Astrocyte (in vitro differentiated cells and primary cell): ENCODE measurements at places on chromosomes 2 and 18. TPM values are rescaled to one million over a fixed set of nuclear protein-coding genes. Genes with fewer than 3 reads are reported as not detected.
A peak's percentile ranks its signal among the peaks of the same experiment; 100 is the strongest.

The CPS1 gene
- 5.8 and 8.0 TPM in 2 replicates for total RNA-seq

The PTH2R gene
- not detected in 2 replicates for total RNA-seq

The C1QL2 gene
- 0.20 TPM in 1 of 2 replicates, not detected in the other for total RNA-seq

The ZNF396 gene
- total RNA-seq: 1.3 and 1.4 TPM in 2 replicates

The RGPD6 gene
- total RNA-seq: 20.3 and 28.0 TPM in 2 replicates

The SLC39A10 gene
- 90.2 and 96.2 TPM in 2 replicates for total RNA-seq

The CGREF1 gene
- 1.8 and 3.0 TPM in 2 replicates for total RNA-seq

- H3K4me3 ChIP-seq: no peak overlapping the region
- no peak overlapping the region for H3K27ac ChIP-seq
- DNase-seq: no peak
- H3K27me3 ChIP-seq: no peaks in the 10 kb centered on the region
- no peaks in the 10 kb centered on the region for H3K36me3 ChIP-seq
Measured at GRCh38 chr2:143344780-143345179, 215.6 kb downstream of the ARHGAP15 start.

DNA sequence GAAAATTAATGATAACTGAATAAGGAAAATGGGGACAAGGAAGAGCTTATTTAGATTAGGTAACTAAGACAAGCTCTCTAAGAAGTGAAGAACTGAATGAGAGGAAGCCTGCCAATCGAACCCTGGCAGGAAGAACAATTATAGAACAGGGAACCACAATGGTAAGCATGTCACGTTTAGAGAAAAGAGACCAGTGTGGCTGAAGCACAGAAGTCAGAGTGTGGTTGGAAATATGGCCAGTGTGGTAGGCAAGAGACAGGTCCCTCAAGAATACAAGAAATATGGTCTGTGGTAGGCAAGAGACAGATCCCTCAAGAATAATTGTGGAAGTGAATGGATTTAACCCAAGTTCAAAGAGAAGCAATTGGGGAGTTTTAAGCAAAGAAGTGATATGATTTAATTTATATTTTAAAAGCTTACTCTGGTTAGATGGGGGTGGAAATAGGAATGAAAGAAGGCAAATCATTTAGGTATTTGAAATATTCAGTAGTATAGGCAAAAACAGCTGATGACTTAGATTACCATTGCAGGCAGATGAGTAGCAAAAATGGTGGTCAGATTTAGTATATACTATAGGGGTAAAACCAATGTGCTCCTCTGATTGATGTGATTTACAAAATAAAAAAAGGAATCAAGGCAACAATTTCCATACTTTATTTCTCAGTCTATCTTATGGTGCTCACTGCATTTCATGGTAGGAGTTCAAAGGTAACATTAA, 38.8 kb upstream of the ERMN start:
- H3K36me3 ChIP-seq: no peaks in the 10 kb centered on the region
- no peak overlapping the region for H3K4me3 ChIP-seq
- DNase-seq: no peak
- H3K4me1 ChIP-seq: no peaks in the 10 kb centered on the region
- no peak overlapping the region for H3K27ac ChIP-seq
- no peaks in the 10 kb centered on the region for H3K27me3 ChIP-seq

DNA sequence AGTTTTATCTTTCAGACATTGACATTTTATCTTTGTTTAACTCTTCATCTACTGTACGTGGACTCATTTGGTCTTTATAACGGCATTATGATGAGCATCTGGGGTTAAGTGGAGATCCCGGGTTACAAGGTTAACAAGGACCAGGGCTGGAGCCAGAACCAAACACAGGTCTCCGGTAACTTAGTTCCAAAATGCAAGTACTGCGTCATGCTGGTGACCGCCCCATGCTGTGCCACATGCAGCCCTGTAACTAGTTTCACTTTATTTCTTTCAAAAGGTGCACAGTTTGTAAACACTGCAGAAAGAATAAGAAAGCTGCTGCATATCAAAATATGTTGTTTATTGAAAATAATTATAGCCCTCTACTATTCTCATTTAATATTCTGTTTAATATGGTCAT, 3.1 kb downstream of the SLC5A7 start:
- no peaks in the 10 kb centered on the region for H3K4me1 ChIP-seq
- peaks cover 8% of the 10 kb centered on the region for H3K27me3 ChIP-seq
- no peaks in the 10 kb centered on the region for H3K36me3 ChIP-seq
- H3K27ac ChIP-seq: no peak overlapping the region
- DNase-seq: no peak

GRCh38 chr2:175396696-175397095, 215.2 kb upstream of the ATP5MC3 start:
- no peaks in the 10 kb centered on the region for H3K4me1 ChIP-seq
- H3K27me3 ChIP-seq: no peaks in the 10 kb centered on the region
- no peak overlapping the region for H3K4me3 ChIP-seq
- no peak overlapping the region for H3K27ac ChIP-seq

- H3K4me3 ChIP-seq: no peak overlapping the region
- H3K4me1 ChIP-seq: no peaks in the 10 kb centered on the region
- no peak for DNase-seq
- peaks cover 30% of the 10 kb centered on the region for H3K27me3 ChIP-seq
Measured at GRCh38 chr18:48308027-48308635, 101.1 kb downstream of the ZBTB7C start.

DNA sequence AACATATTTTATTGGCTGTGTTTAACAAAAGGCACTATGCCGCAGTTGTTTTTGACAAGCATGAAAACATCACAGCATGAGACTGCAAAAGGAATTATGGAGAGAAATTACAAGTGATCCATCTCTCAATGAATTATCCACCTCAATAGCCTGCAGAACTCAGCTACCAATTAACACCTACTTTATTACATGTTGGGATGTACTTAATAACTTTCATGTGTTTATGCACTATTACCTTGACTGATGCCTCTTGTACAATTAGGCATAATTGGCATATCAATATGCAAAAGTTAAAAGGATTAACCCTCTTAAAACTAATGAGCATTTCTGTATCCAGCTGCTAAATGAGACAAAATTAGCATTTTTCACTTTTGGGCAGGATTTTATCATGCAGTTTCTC, 27.8 kb downstream of the ARHGAP15 start:
- no peak overlapping the region for H3K4me3 ChIP-seq
- DNase-seq: no peak
- H3K36me3 ChIP-seq: no peaks in the 10 kb centered on the region
- no peaks in the 10 kb centered on the region for H3K4me1 ChIP-seq
- H3K27ac ChIP-seq: no peak overlapping the region

GRCh38 chr2:223549215-223549614, 52.9 kb downstream of the SCG2 start:
- no peaks in the 10 kb centered on the region for H3K36me3 ChIP-seq
- DNase-seq: peak; percentile 99
- no peak overlapping the region for H3K4me3 ChIP-seq
- H3K27me3 ChIP-seq: no peaks in the 10 kb centered on the region

- no peak for DNase-seq
- no peaks in the 10 kb centered on the region for H3K36me3 ChIP-seq
- H3K4me1 ChIP-seq: no peaks in the 10 kb centered on the region
- H3K4me3 ChIP-seq: no peak overlapping the region
- no peak overlapping the region for H3K27ac ChIP-seq
- H3K27me3 ChIP-seq: peaks cover 10% of the 10 kb centered on the region
Measured at GRCh38 chr2:7424481-7424880, 507.3 kb downstream of the RNF144A start.

DNA sequence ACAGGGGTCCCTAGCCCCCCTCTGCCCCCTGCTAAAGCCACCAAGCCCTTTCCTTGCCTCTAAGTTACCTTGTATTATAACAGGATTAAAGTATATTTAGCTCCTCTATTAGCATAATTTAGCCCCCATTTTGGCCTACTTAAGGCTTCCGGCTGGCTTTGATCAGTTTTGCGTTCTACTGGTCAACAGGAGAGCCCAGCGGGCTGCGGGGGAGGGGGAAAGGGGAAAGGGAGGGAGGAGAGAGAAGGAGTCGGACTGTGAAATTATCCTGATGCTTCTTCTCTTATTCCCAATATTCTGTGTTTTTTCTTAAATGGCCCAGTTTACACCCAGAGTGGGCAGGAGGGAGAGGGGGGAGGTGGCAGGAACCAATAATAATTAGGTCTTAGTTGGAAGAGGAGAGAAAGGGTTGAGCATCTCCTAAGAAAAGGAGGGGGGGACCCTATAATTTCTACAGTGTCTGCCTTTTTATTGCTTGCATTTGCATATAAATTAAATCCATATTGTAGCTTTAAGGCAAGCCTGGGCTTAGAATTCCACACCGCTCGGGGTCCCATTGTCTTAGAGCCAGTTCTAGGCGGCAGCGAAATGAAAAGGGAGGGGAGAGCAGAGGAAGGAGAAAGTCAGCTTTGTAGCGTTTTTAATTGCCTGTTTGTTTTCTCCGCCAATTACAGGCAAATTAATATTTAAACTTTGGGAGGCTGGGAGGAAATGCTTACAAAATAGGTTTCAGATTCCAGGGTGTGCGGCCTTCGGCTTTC, 39.6 kb downstream of the EN1 start:
- H3K4me3 ChIP-seq: no peak overlapping the region
- peaks cover 11% of the 10 kb centered on the region for H3K27me3 ChIP-seq
- H3K27ac ChIP-seq: no peak overlapping the region
- DNase-seq: no peak
- H3K36me3 ChIP-seq: no peaks in the 10 kb centered on the region

DNA sequence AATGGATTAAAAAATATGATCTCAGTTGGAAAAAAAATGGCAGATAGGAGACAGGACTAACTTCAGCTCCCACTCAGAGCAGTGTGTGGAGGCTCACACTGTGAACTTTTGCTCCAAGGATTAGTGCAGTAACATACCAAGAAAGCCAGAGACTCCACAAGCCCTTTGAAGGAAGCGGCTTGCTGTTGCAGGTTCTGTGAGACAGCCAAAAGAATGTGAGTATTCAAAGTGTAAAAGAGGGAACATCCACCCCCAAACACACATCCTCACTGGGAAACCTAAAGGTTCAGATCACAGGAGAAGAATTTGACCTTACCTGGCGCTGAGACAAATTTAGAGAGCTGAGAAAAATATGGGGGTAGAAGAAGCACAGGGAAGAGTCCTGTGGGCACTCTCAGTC, 77.5 kb downstream of the FAM171B start:
- H3K4me1 ChIP-seq: no peaks in the 10 kb centered on the region
- H3K27me3 ChIP-seq: peaks cover 2% of the 10 kb centered on the region
- no peak overlapping the region for H3K4me3 ChIP-seq

DNA sequence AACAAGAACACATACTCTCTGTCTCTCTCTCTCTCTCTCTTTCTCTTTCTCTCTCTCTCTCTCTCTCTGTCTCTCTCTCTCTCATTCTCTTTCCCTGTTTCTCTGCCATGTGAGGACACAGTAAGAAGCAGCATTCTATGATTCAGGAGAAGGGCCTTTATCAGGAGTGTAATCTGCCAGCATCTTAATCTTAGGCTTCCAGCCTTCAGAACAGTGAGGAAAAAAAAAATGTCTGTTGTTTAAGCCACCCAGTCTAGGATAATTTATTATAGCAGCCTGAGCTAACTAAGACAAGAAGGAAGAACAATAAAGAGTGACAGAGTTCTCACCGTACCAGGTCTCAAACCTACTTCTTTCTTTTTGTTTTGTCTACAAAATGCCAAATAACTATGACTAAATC, 399.4 kb downstream of the SOCS6 start:
- H3K4me1 ChIP-seq: no peaks in the 10 kb centered on the region
- no peak overlapping the region for H3K27ac ChIP-seq
- H3K4me3 ChIP-seq: no peak overlapping the region
- no peaks in the 10 kb centered on the region for H3K27me3 ChIP-seq
- DNase-seq: no peak
- no peaks in the 10 kb centered on the region for H3K36me3 ChIP-seq

- no peak for DNase-seq
- no peak overlapping the region for H3K27ac ChIP-seq
- H3K4me3 ChIP-seq: peak overlapping the region; percentile 79
- H3K27me3 ChIP-seq: peaks cover 2% of the 10 kb centered on the region
- H3K4me1 ChIP-seq: peaks cover 8% of the 10 kb centered on the region
Measured at GRCh38 chr2:148643421-148643820, 1.1 kb upstream of the EPC2 start.

DNA sequence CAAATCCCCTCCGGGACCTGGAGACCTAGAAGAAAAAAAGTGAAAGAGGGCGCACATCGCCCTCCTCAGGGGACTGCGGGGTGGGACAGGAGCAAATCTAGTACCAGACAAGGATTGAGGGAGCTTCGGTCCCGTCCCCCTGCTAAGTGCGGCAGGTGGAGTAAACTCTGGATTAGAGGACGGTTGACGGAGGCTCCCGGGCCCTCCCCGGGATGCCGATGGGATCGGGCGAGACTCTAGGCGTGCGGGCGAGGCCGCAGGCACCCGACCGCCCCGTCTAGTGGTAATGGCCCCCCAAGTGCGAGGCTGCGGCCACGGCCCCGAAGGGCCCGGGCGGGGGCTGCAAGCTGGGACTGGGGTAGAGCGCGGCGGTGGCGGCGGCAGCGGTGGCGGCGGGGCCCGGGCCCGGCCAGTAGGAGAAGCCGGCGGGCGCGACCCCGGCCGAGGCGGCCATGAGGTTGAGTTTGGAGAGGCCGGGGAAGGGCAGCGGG, 3.5 kb downstream of the FEV start:
- H3K4me3 ChIP-seq: no peak overlapping the region
- H3K4me1 ChIP-seq: no peaks in the 10 kb centered on the region
- no peaks in the 10 kb centered on the region for H3K36me3 ChIP-seq
- DNase-seq: no peak
- H3K27me3 ChIP-seq: peaks cover 70% of the 10 kb centered on the region
- H3K27ac ChIP-seq: no peak overlapping the region

DNA sequence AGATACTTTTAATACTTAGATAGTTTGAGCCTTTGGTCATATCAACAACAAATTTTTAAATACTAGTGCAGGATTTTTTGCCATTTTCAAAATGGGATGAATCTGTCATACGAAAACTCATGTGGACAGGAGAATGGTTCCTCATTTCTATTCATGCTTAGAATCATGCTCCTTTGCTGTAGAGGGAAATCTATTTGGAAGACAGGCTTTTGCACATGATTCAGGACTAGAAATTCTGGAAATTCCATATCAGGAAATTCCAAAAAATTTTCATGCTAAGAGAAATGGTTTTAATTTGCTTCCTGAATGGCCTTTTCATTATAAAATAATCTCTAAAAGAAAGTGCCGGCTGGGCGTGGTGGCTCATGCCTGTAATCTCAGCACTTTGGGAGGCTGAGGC, 39.3 kb downstream of the MOGAT1 start:
- no peak overlapping the region for H3K4me3 ChIP-seq
- DNase-seq: no peak
- peaks cover 15% of the 10 kb centered on the region for H3K4me1 ChIP-seq
- H3K36me3 ChIP-seq: no peaks in the 10 kb centered on the region

DNA sequence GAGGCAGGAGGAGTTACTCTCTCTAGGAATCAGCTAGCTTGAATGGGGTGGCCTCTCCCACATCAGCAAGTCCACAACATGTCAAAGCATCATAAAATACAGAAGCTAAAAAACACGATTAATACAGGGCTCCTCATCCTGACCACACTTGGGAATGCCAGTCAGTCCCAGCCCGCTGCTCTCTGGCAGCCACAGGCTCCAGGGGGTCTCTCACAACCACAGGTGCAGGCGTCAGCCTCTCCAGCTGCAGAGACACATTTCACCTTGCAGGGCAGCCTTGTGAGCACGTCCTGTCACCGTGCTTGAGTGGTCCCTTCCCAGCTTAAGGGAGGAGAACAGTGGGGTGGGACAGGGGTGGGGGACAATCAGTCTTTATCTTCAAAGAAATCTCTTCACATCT, 137.4 kb upstream of the SH3BP4 start:
- no peak overlapping the region for H3K4me3 ChIP-seq
- DNase-seq: no peak
- H3K27ac ChIP-seq: no peak overlapping the region
- H3K4me1 ChIP-seq: no peaks in the 10 kb centered on the region

- H3K36me3 ChIP-seq: no peaks in the 10 kb centered on the region
- no peaks in the 10 kb centered on the region for H3K4me1 ChIP-seq
- no peak overlapping the region for H3K4me3 ChIP-seq
- H3K27me3 ChIP-seq: no peaks in the 10 kb centered on the region
- DNase-seq: no peak
- no peak overlapping the region for H3K27ac ChIP-seq
Measured at GRCh38 chr2:152183401-152184073, 8.0 kb upstream of the STAM2 start.
